ENCODE measurements at places on chromosomes 4 and X.

DNA sequence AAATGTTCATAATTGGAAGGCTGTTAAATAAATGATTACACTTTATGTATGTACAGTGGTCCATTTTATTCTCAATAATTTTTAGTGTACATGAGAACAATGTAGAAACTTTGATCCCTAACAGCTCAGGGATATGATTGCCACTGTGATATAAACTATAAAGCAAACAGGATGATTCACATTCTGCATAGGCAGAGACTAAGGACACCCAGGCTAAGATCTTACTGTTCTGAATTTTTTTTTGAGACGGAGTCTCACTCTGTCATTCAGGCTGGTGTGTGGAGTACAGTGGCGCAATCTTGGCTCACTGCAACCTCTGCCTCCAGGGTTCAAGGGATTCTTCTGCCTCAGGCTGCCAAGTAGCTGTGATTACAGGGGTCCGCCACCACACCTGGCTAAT, 186.6 kb downstream of the PDGFC start:
- DNase-seq, result no peak

DNA sequence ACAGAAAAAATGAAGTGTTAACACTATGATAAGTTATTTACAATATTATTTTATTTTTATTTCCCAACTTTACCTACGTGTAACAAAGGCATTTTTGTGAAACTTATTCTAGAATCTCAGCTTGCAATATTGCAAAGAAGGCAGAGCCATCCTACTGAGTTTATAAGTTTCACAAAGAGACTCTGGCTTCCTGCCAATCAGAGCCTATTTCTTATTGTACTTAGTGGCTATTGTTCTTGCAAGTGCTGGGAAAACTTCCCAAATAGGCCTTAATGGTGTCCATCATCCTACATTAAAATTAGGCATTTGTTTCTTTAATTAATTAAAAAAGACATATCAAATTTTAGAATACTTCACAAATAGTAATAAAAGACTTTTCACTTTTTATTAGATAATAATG, 233.2 kb downstream of the EPHA5 start:
- DNase-seq, result no peak

DNA sequence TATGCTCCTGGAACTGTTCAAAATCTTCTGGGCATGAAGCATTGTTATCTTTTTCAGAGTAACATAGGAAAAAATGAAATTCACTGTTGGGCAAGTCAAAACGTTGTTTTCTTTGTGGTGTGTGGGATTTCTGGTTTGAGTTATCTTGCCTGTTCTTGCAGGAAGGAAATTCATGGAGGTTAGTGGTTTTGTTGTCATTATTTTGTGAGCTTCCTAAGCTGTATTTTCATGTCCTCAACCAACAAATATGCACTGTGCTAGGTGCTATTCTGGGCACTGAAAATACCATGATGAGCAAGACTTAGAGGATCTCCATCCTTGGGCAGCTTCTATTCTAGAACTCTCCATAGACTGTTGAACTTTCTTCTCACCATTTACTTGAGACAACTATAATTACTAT, 16.9 kb downstream of the SPINK2 start:
- DNase-seq, result no peak

GRCh38 chr4:175622887-175623286, 189.2 kb downstream of the GPM6A start:
- no peak for DNase-seq

GRCh38 chrX:14673764-14674163, 144.4 kb downstream of the GLRA2 start:
- DNase-seq, result peak; percentile 1

DNA sequence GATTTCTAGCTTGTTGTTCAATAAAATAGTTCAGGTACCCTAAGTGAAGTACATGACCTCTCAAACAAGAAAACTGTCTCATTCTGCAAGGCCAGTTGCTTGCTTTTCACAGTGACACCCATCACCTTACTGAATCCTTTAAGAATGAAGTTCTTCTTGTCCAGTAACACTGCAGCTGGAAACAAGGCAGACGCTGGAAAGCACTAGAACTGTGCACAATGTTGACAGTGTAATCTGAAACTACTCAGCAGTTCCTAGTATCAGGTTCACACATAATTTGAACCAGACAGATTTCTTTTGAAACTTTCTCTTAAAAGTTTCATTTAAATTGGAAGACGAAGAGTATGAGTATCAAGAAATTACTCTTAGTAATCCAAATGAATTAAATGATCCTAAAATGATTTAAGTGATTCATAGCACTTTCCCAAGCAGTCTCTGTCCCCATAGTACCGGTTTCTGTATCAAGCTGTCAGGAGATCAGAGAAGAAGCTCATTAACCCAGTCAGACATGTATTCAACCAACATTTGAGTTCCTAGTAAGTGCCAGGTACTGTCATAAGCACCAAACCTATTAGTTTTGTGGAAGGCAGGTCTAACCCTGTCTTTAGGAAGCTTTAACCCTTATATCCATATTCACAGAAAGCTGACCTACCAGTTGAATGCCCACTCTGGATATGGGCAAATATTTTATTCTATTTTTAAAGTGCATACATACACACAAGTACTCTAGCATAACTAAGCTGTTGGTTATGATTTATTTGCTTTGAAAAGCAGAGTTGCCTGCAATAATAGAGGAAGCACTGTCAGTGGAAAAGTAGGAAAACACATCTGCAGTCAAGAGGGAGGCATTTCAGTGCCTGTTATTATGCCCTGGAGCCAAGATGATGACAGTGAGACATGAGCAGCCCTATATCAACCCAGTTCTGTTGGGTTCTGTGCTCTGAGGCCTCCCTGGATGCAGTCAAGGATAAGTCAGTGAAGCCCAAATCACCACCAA, 63.6 kb downstream of the PALLD start:
- no peak for DNase-seq
